ENCODE measurements at places on chromosomes 12 and 14.

GRCh38 chr12:66956300-66956699 lies 277.4 kb upstream of the GRIP1 start:
- no peak for DNase-seq

GRCh38 chr14:31137214-31137889 lies 70.2 kb downstream of the HECTD1 start:
- DNase-seq: no peak

DNA sequence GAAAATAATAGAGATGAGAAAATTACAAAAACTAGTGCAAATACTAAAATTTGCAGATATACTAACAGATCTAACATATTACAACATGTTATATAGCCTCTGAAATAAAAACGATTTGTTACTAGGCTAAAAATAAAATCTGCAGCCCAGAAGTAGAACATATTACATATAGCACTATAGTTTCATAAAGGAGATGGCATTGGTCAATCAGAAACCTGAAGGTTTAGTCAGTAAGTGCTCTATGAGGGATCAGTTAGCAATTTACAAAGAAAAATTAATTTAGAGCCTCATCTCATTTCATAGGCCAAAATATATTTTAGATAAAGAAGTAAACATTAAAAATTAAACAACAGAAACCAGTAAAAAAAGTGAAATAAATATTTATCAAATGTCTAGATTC lies 41.0 kb downstream of the IFNG-AS1 start:
- no peak for DNase-seq

DNA sequence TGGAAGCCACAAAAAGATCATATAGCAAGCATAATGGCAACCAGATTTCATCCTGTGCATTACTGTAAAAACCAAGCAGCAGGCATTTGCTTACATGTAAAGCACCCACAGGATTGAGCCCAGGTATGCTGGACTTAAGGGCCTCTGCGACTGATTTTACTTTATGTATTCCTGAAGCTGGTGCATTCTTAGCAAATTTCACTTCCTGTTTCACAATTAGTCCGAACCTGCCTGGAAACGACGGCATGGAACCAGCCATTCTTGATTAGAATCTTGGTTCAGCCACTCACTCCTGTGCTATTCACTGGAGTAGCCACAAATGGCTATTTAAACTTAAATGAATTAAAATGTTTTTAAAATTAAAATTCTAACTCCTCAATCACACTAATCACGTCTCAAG lies 239.2 kb downstream of the NUAK1 start:
- no peak for DNase-seq

DNA sequence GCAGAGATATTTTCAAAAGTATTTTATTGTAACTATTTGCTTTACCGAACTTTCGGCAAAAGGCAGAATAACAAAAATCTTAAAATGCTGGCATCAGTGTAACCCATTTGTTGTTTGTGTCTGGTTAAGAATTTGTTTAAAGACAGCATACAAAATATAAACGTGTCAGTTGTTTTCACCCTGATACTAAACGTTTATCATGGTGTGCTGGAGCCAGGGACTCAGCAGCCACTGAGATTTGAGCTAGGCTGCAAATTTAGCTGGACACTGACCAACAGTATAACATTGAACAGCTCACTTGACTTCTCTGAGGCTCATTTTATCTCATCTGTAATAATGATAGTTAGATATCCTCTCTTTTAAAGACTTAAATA lies 183.7 kb downstream of the TMTC3 start:
- DNase-seq: no peak
